ENCODE measurements at places on chromosomes 5 and 9. TPM values are rescaled to one million over a fixed set of nuclear protein-coding genes. Genes with fewer than 3 reads are reported as not detected.

CATSPER3 gene
- not detected for total RNA-seq

NR5A1 gene
- 300 TPM for total RNA-seq

TRIO gene
- 197 TPM for total RNA-seq

TAF11L5 gene
- not detected for total RNA-seq

SLC34A3 gene
- total RNA-seq = not detected

CDH9 gene
- not detected for total RNA-seq

GNG10 gene
- total RNA-seq = 63.9 TPM

TTC16 gene
- total RNA-seq = 3.1 TPM

- H3K27me3 ChIP-seq = no peaks in the 10 kb centered on the region
- no peak for DNase-seq
- H3K27ac ChIP-seq = no peak overlapping the region
These were observed 11.4 kb upstream of the MCTP1 start for GRCh38 chr5:95296291-95296690.

- H3K4me1 ChIP-seq = no peaks in the 10 kb centered on the region
- no peak overlapping the region for H3K4me3 ChIP-seq
- H3K27ac ChIP-seq = peak overlapping the region; percentile 19
- no peaks in the 10 kb centered on the region for H3K36me3 ChIP-seq
- H3K27me3 ChIP-seq = peaks cover 5% of the 10 kb centered on the region
These were observed 67.4 kb upstream of the HRH2 start for GRCh38 chr5:175590471-175590881.

DNA sequence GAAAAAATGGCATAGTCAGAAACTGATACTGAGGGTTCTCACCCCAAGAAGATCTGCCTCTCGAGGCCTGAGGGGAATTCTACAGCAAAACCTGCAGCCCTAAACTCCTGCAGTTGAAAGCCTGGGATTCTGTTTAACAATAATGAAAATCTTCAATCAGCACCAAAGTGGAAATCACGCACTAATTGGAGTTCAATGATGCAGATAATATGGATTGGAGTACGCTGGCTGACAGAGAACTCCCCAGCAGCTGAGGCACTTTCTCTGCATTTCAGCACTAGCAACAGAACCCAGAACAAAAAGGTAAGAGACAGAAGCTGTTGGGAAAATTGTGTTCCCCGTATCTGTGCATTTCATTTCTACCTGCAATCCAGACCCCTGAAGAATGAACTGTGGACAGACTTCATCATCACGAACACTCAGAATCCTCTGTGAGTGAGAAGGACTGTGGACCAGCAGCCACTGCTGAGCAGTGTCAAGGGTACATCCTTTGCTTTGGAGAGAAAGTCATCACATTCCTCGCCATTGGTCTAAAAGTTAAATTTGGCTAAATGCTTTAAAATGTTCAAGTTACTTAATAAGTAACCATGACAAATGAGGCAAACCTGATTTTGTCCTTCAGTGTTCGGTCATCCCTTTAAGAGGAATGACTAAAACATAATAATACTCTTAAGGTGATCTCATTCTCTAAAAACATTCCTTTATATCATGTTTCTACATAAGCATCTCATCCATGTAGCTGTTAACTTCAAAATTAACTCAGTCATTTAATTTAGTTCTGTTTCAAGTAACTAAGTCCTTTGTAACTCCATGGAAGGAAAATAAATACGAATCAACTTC, 126.1 kb downstream of the GAS1 start:
- no peaks in the 10 kb centered on the region for H3K36me3 ChIP-seq
- H3K27me3 ChIP-seq = no peaks in the 10 kb centered on the region
- H3K4me3 ChIP-seq = no peak overlapping the region
- no peaks in the 10 kb centered on the region for H3K4me1 ChIP-seq

DNA sequence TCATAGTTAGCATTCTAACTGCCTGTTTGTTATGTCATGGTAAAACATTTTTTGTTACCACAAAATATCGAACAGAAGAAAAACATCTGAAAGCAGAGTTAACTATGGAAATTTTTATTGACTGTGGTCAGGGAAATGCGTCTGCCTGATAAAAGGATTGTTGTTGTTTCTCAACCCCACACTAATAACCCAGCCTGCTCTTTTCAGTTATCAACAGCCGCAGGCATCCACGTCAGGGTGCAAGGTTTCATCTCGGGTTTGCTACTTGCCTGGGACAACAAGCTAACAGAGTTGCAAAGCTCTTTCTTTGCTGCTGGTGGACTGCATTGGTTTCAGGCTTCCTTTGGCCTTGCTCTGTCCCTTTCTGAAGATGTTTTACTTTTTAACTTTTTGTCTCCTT, 969.2 kb downstream of the CDH18 start:
- DNase-seq = no peak
- no peak overlapping the region for H3K27ac ChIP-seq
- no peak overlapping the region for H3K4me3 ChIP-seq
- no peaks in the 10 kb centered on the region for H3K27me3 ChIP-seq
- H3K4me1 ChIP-seq = no peaks in the 10 kb centered on the region
- H3K36me3 ChIP-seq = no peaks in the 10 kb centered on the region

GRCh38 chr5:138179277-138179857, 455 bp downstream of the KIF20A start:
- H3K4me1 ChIP-seq = peaks cover 33% of the 10 kb centered on the region
- peak overlapping the region; percentile 83 for H3K4me3 ChIP-seq
- H3K27ac ChIP-seq = no peak overlapping the region
- peaks cover 57% of the 10 kb centered on the region for H3K36me3 ChIP-seq
- no peaks in the 10 kb centered on the region for H3K27me3 ChIP-seq

DNA sequence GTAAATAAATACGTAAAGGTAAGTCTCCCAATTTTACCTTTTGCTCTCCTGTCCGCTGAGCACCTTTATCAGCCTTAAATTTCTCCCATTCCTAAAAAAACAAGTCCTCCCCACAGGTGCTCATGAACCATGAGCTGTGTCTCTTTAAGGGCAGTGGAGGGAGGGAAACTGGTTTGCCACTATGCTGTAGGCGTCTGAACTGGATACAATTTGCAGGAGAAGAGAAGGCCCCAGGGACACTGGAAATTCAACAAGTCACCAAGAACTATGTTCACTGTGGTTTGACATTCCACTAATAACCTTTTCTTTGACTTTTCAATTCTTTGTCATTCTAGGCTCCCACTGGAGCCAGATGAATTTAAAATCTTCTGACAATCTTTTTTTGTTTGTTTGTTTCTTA, 72.2 kb downstream of the LHFPL2 start:
- H3K4me1 ChIP-seq = peaks cover 18% of the 10 kb centered on the region
- H3K4me3 ChIP-seq = no peak overlapping the region
- H3K27ac ChIP-seq = no peak overlapping the region

DNA sequence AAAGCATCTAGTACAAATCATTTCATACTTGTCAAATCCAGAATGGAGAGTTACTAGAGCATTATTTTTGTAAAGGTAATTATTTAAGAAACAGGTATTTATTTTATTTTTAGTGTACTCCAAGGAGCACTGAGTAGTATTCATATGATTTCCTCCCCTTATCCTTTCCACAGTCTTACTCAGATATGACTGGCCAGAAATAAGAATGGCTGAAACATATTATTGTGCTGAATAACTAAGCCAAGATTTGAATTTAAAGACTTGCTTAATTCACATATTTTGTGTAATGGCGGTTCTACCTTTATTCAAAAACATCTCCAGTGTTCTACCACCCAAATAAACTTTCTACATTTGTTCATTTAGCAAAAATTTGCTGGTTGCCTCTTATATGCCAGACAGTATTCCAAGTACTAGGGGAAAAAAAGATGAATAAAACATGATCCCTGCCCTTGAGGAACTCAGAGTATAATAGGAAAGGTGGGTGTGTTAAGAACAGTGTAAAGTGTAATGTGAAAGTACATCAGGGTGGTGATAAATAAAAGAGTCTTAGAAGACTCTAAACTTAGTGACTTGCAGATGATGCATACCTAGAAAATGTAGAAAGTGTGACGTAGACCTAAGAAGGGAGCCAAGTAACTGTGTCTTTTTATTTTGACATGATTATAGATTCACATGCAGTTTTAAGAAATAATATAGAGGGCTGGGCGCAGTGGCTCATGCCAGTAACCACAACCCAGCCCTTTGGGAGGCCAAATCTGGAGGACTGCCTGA, 110.4 kb upstream of the GRHPR start:
- no peaks in the 10 kb centered on the region for H3K4me1 ChIP-seq
- H3K4me3 ChIP-seq = no peak overlapping the region
- DNase-seq = no peak
- peaks cover 4% of the 10 kb centered on the region for H3K36me3 ChIP-seq
- H3K27me3 ChIP-seq = no peaks in the 10 kb centered on the region

GRCh38 chr9:14242150-14242805, 71.7 kb downstream of the NFIB start:
- H3K36me3 ChIP-seq = no peaks in the 10 kb centered on the region
- H3K27me3 ChIP-seq = no peaks in the 10 kb centered on the region
- no peak for DNase-seq
- H3K4me3 ChIP-seq = no peak overlapping the region
- no peaks in the 10 kb centered on the region for H3K4me1 ChIP-seq
- no peak overlapping the region for H3K27ac ChIP-seq

DNA sequence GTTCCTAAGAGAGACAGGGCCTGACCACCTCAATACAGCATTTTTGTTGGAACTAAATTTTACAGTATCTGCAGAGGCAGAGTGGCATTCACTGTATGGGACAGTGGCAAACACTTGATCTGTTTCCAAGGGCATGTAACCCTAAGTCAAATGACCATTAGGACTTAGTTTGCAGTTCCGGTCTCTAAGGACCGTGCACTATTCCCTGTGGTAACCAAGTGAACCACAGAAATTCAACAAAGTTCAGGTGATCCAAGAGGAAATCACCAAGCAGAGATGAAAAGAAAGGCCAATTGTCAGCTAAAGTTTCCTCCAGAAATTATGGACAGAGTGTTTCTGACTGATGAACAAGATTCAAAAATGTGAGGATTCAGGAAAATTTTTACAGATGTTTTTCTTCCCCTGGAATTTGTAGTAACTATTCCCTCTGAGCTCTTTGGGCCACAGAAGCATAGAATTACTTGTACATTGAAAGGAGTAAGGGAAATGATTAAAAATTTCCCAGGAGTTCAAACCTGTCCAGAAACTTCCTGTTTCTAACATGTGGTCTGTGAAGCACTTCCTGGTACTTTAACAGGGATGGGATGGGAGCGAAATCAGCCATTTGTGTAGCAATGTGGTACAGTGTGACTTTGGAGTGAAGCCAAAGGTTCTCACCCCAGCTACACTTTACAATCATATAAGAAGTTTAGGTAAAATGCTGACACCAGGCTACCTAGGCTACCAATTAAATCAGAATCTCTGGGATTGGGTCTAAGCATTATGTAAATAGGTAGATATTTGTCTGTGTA, 266.1 kb upstream of the MAP3K1 start:
- no peak for DNase-seq
- no peak overlapping the region for H3K27ac ChIP-seq
- H3K27me3 ChIP-seq = no peaks in the 10 kb centered on the region
- no peaks in the 10 kb centered on the region for H3K36me3 ChIP-seq
- peaks cover 9% of the 10 kb centered on the region for H3K4me1 ChIP-seq

GRCh38 chr5:102306121-102306520, 10.0 kb upstream of the SLCO4C1 start:
- H3K4me3 ChIP-seq = no peak overlapping the region
- H3K4me1 ChIP-seq = no peaks in the 10 kb centered on the region
- DNase-seq = no peak
- H3K27me3 ChIP-seq = no peaks in the 10 kb centered on the region
- H3K36me3 ChIP-seq = no peaks in the 10 kb centered on the region
- H3K27ac ChIP-seq = no peak overlapping the region
